ENCODE measurements at places on chromosomes 3 and 15.
A peak's percentile ranks its signal among the peaks of the same experiment; 100 is the strongest.

DNA sequence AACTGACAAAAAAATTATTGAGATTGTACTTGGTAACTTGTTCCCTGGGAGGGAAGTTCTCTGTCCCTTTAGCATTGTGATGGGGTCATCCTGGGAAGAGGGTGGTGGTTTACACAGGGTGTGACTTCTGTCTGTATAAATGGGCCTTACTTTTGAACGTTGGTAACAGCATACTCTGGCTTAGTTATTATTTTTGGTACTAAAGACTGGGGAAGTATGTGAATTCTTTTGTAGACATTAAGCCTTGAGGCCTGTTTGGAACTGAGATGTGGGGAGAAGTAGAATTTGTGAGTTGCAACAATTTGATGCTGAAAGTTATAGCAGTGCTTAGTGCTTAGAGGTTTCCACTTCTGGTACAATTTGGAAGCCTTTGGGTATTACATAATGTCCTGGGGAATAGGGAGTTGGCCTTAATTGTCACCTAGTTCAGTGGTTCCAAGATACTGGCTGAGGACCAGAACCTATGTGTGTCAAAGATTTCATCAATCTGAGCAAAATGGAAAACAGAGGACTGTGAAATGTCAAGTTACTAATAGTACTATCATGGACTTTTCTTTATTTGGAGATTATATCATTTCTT is 15.9 kb downstream of the TLNRD1 start:
- DNase-seq = no peak

DNA sequence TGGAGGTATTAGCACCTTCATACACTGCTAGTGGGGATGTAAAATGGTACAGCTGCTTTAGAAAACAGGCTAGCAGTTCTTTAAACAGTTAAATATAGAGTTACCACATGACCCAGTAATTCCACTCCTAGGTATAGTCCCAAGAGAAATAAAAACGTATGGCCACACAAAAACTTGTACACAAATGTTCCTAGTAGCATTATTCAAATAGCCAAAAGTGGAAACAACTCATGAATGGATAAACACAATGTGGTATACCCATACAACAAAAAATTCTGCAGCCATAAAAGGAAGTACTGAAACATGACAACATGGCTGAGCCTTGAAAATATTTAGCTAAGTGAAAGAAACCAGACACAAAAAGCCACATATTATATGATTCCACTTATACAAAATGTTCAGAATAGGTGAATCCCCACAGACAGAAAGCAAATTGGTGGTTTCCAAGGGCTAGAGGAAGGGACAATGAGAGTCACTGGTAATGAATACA is 40.8 kb upstream of the KLF13 start:
- DNase-seq = no peak

GRCh38 chr3:120506828-120507774 is 56.3 kb upstream of the FSTL1 start:
- peak; percentile 73 for DNase-seq

DNA sequence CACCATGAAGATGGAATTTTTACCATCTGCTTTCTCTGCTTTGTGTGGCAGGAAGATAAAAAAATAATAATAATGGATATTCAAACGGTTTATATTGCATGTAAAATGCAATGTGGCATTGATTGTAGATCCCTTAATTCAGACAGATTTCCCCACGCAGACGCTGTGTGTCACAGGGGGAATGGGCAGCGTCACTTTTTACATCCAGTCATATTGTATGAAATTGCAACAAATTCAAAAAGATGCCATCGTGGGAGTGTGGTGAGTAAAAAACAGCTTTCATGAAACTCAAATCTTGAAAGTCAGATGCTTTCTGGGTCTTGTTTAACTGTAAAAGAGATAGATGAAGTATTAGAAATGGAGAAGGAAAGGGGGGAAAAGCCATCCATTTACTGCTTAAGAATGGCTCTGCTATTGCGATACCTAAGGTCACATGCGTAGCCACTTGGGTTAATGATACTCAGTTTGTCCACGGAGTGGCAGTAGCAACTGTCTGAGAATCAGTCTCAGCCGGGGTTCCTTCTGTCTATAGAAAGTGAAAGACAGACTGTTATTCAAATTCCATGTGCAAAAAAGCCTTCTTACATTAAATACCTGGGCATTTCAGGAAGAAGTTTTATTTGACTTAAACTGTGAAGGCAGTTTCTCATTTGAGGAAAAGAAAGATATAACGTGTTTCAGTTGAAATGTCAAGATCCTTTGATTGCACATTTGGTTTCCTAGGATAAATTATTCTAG is 28.5 kb downstream of the BTD start:
- peak; percentile 94 for DNase-seq

DNA sequence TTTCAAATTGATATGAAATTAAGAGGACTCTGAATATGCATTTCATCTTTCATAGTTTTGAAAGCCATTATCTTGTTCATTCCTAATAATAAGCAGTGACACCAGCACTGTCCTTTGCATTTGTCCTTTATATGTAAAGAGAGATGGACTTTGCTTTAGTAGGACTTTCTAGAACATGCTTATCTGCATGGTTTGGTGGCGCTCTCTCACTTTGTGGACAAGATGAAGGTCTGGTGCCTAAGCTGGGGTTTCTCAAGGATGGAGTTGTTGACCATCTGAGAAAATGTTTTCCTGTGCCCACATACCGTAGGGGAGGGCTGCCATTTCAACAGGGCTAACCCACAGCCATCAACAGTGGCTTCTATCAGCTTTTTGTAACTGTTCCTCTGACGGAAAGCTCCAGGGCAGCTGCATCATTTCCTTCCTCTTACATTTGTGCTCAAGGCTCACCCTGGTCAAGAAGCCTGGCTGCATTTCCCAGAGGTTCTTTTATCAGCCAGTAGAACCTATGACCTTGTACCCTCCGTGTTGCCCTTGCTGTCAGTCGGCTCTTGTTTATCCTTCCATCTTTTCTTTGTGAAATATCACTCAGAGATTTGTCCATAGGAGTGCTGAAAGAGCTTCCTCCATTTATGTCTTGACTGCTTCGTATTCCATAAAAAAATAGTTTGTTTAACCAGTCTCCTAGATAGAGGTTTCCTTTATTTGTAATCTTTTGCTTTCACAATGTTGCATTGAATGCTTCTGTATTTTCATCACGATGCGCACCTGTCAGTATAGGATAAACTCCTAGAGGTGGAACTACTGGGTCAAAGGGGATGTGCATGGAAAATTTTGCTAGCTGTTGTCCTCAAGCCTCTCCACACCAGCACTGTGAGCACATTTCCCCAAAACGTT is 44.6 kb downstream of the ABHD2 start:
- no peak for DNase-seq

DNA sequence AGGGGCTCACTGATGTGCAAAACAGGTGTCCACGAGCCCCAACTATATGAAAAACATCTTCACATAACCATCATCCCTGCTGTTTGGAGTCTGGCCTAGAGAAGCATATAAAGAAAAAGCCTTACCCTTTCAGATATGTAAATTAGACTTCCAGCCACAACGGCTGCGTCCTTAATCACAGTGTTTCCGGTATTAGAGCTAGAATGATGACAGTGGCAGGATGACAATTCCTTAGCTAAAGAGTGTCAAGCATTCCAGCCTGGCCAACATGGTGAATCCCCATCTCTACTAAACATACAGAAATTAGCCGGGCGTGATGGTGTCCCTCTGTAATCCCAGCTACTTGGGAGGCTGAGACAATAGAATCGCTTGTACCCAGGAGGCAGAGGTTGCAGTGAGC is 19.5 kb upstream of the SAMD7 start:
- no peak for DNase-seq

DNA sequence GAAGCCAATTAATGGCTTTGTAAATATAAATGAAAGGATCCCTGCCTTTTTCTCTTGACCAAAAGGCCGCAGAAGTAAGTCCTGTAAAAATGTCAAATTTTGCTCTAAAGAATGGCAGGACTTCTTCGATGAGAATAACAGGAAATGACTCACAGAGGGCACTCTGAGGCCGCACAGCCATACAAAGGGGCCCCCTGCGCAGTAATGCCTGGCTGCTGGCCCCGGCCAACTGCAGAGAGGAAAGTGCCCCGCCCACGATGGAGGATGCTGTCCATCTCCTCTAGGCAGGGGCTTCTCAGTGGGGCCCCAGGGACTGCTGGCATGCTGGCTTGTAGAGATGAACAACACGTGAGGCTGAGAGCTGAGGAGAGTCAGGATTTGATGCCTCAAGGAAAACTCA is 18.1 kb upstream of the SCN10A start:
- peak; percentile 93 for DNase-seq

DNA sequence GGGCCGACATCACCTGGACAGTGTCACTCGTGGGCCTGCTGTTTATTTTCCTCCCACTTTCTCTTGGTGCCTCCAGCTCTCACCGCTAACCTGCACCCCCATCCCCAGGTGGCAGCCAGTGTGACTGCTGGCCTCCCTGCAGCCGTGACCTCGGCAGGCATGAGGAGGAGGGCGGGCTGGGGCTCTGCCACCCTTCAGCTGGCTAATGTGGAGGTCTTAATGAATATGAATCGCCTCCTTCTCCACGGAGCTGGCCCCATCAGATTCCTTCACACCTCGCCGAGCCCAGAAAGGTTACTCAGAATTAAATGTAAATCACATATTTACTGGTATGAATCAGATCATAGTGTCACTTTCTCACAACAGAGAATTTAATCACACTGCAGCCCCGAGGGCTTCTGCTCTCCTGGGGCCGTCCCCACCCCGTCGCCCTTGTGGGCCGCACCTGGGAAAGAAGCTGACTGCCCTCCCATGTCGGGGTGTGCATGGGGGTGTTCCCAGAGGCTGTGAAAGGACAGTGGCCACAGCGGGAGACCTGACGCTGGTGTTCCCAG is 171.1 kb upstream of the TLE3 start:
- DNase-seq = no peak

DNA sequence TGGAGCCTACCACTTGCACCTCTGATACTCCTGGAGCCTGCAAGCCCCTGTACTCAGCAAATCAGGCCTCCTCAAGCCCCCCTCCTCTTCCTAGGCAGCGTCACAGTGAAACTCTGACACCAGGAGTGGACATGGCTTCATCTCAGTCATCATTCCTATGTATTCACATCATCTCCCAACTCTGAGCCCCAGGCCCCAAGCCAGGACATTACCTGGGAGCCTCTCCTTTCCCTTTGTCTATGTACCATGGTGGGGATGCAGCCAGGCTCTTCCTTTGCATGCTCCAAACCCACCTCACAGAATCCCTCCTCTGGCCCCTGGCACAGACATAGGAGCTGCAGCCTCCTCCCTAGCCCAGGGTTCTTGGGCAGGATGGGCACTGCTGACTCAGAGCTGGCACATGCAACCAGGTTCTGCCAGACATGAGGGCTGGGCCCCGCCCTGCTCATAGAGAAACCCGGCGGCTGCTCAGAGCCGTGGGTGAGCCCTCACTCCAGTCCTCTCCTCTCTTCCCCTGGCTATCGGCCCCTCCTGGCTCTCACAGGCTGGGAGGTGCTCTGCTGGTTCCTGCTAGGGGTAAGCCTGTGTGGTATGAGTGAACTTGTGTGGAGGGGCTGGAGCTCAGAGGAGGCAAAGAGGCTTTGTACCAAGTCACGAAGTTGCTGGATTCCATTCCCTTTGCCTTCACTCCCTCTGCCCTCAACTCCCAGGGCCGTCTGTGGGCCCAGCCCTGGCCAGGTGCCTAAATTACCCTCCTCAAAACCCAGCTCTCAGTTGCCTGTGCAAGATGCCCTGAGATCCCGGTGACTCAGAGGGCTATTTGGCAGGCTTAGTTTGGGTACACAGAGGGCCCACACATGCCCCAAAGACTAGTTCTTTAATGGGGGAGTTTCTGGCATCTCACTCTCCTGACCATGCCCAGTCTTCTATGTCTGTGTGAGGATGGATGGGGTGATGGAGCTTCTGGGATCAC is 1.9 kb upstream of the PLCD1 start:
- no peak for DNase-seq

DNA sequence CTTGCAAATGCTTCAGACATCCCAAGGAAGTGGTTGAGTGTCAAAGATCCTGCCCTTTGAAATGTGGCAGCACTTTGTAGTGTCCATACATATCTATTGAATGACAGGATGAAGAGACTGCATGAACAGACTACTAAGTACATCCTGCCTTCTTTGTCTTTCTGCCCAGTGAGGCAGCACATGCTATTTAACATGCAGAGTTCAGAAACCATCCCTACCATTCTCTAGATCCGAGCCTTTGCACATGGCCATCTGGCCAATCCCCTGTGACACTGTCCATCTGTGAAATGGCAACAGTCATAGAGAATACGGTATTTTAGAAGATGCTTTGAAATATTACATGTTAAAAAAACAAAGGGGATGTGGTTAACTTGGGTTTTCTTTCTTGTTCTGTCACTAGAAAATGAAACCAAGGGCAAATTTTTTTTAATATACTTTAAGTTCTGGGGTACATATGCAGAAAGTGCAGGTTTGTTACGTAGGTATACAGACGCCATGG is 519.6 kb downstream of the NTRK3 start:
- DNase-seq = no peak

All from choroid plexus epithelial cell (primary cell).